ENCODE measurements at places on chromosomes 2 and 18.

GRCh38 chr2:15939556-15939853 lies 845 bp upstream of the MYCN start:
- DNase-seq, result no peak

DNA sequence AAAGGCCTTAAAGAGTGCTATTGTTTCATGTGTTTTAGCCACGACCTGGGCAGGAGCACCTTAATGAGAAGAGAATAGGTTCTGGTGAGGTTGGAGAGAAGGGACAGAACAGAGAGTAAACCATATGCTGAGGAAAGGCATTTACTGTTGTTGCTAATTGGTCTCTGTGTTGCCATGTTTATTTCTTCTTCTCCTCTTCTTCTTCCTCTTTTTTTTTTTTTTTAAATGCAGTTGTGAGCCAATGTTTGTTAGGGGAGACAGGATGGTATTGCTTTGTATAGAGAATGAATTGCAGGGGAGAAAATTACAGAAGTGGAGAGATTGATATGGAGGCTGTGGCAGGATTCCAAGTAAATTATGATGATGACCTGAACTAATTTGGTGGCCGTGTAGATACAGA lies 2.6 kb downstream of the SCN9A start:
- DNase-seq, result no peak

- no peak for DNase-seq
These were observed 60.6 kb downstream of the ZNF385B start for GRCh38 chr2:179800776-179801175.

- DNase-seq, result no peak
These were observed 132.9 kb downstream of the BCL2 start for GRCh38 chr18:63186520-63187222.

DNA sequence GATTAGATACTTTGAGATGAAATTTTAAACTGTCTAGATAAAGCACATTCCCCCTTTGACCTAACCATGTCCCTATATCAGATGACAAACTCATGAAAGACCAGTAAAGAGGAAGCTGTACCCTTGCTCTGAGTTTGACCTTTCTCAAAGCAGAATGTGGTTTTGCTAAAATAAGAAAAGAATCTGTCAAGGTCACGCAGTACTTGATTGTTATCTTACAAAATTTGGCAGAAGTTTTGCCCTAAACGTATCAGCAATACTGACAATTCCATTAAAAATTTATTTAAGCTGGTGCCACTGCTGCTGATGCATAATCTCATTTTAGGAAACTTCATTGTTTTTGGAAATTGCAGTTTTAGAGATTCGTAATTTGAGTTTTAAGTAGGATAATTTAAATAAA lies 31.2 kb upstream of the GALM start:
- DNase-seq, result no peak

- no peak for DNase-seq
These were observed 437.6 kb downstream of the DLGAP1 start for GRCh38 chr18:4017480-4017879.

DNA sequence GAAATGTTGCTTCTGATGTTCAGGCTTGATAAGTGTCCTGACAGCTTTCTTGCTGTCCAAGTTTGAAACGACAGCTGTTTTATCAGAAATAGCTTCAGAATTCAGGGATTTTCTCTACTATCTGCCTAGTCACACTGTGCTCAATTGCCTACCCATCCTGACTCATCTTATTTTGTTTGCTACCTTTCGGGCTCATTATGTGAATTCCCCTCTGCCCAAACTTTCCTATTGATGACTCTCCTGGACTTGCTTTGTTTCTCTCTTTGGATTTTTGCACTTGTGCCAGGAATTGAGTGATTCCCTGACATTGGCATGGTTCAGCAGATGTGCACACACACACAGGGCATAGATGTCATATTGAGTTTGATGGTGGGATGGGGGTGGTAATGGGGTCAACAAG lies 1052.6 kb upstream of the PIK3C3 start:
- no peak for DNase-seq

DNA sequence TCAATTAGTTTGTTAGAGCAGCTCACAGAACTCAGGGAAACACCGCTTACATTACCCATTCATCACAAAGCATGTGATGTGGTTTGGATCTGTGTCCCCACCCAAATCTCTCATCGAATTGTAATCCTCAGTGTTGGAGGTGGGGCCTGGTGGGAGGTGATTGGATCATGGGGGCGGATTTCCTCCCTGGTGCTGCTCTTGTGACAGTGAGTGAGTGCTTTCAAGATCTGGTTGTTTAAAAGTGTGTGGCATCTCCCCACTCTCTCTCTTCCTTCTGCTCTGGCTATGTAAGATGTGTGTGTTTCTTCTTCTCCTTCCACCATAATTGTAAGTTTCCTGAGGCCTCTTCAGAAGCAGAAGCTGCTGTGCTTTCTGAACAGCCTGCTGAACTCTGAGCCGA lies 63.5 kb upstream of the AGPS start:
- no peak for DNase-seq

DNA sequence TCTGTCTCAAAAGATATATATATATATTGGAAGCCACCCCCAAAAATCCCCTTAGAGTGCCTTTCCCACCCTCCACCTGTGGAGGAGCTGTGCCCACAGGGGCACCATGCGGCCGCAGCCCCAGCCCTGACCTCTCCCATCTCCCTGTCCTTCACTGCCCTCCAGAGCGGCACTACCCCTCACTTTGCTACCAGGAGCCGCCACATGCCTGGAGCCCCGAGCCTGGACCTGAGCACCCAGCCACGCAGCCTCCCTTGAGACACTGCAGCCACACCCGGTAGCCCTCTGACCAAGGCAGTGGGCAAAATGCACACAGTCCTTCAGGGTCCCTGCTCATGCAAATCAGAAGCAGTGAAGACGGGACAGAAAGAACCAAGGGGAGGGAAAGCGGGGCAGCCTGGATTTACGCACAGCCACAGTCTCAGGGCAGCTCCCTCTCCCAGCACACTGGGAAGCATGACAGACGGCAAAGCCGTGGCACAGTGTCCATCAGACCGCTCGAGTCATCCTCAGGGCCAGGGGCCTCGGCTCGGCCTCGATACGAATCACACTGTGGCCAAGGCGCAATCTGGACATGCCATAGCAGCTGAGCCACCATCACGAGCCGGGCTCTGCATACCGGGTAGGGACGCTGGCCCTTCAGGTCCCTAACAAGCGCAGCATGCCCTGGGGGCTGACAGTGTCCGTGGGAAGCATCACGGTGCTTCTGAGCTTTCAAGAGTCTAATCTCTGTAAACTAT lies 10.1 kb downstream of the HDAC4 start:
- DNase-seq, result no peak

GRCh38 chr2:170396799-170397459 lies 219.0 kb downstream of the MYO3B start:
- no peak for DNase-seq

GRCh38 chr2:138030459-138030858 lies 66.2 kb downstream of the HNMT start:
- DNase-seq, result no peak

- DNase-seq, result peak; percentile 93
These were observed at the start of gene EMILIN1 for GRCh38 chr2:27078267-27079194. Gene EMILIN1 (plus strand): TSS chr2:27078615. CDS start chr2:27079066, 451 bp downstream.

- DNase-seq, result no peak
These were observed 3.8 kb upstream of the FRZB start for GRCh38 chr2:182870227-182870626.

DNA sequence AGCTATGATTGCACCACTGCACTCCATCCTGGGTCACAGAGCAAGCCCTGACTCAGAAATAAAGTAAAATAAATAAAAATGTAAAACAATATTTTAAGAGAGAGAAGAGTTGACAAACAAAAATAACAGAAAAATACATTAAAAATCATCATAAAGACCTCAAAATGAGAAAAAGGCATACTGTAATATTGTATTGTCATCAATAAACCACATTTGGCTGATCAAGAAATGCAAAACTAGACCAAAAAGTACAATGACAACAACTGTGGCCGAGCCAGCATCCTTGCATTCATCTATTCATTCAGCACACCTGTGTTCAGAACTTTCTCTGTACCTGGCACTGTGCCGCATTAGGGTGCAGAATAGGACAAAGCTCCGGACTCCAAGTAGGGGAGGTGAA lies 121.8 kb downstream of the ALK start:
- DNase-seq, result no peak

DNA sequence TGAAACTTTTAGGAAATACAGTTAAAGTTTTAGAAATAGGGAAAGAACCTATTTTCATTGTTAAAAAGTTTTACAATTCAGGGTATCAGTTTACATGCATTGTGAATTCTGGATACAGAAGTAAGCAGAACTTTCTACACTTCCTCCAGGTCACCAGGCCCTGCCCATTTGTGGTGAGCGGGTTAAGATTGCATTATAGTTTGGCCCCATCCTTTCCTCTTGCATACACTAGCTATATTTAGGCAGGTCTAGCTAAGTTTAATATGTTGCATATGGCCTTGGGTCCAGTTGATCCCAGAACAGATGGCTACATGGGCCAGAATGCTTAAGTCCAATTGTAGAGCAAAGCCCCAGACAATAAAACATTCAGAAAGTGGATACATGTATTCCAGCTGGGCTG lies 4.8 kb downstream of the VWA3B start:
- DNase-seq, result no peak

- DNase-seq, result no peak
These were observed 255.4 kb downstream of the LOXHD1 start for GRCh38 chr18:46401486-46402070.

DNA sequence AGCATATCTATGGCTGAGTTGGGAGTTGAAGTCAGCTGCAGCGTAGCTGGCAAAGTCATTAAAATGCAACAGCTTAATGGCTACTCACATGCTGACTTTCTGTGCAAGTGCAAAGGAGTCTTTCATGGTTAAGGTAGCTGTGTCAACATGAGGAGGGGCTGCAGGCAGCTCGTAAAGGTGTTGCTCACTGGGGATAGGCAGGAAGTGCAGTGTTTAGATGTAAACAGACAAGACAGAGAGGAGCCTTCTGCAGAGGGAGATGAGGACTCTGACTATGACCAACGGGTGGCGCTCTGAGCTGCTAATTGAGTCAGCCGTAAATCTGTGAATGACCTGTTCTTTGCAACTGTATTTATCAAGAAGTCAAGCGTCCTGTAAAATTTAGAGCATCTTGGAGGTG lies 22.3 kb upstream of the CAVIN2 start:
- no peak for DNase-seq

DNA sequence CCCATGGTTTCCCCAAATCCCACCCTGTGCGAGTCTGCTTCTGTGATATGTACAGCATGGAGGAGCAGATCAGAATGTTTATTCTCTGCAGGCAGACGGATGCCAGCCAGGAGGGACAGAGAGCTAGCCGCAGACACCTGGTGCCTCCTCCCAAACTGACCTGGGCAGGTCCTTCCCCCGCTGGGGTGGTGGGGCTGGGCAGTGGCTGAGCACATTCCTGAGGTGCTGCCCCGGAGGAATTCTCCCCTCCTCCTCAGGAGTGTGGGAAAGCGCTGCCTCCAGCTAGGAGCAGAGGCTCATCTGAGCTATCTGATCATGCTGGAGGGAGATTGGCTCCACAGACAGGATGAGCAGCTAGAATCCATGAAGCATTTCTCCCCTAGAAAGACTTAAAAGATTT lies 21.7 kb downstream of the C2orf92 start:
- no peak for DNase-seq

Data from AG09319 (cell line).